ENCODE measurements at places on chromosomes 5 and 9.
A peak's percentile ranks its signal among the peaks of the same experiment; 100 is the strongest.

GRCh38 chr5:120375248-120375647, 88.9 kb upstream of the PRR16 start:
- peak; percentile 47 for DNase-seq

- peak; percentile 44 for DNase-seq
Measured at GRCh38 chr5:160339406-160340130, 27.2 kb upstream of the CCNJL start.

- DNase-seq = no peak
Measured at GRCh38 chr5:141683596-141684141, 1.6 kb upstream of the ARAP3 start.

DNA sequence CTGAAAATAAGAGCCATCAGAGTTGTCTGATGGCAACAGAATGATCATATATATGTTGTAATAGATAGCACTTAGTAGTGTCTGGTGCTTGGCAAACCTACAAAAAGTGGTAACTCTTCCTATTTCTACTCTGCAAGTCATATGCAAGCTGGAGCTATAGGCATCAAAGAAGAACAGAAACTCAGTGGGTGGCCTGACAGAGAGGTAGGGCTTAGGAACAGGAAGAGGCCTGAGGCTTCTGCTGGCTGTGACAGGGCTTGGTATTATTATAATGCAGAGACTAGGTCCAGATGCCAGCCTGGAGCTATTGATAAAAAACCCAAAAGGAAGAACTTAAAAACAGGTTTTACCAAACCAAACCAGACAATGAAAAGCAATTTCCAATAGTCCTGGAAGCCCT, 4.4 kb upstream of the DIAPH1 start:
- DNase-seq = no peak

DNA sequence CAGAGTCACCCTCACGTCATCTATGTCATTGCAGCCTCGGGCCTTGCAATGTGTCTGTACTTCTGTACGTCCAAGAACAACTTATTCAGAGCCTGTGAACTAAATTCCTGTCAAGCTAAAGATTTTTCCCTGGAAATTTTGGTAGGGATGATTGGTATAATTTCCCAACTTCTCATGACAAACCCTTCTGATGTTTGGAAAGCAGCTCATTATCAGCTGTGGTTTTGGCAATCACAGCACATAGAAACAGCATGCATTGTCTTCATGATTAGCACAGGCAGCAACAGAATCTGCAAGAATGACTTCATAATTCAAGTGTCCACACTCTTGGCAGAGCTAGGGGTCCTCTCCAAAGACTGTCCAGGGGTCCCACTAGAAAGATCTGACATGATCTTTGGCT, 49.5 kb downstream of the APBA1 start:
- DNase-seq = peak; percentile 61

DNA sequence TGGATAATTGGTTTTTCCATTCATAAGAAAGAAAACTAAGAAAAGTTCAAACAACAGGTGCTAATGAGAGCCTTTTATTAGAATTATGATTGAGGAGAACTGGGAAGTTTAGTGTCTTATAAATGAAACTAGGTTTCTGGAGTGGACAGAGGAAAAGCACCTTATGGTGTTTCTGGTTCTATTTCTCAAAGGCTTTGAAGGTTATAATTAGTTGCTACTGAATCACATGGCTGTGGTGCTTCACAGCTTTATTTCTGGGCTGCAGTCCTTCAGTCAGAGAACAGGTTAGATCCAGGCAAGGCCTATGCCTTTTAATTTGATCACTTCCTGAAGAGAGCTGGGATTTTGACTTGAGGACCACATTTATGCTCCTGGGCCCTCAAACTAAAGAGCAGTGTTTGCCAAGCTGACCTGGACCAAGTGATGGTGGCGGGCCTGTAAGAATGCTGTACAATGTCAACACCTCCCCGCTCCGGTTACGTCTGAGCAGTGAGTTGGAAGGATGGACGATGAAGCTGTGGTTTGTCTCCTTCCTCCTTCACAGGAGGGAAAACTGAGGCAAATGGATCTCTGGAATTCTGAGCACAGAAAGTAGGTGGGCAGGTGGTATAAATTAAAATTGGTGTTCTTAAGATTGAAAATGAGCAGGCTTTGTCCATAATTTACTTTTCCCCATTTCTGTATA, 56.0 kb downstream of the ZNF462 start:
- no peak for DNase-seq

- DNase-seq = peak; percentile 55
Measured at GRCh38 chr5:159913501-159913900, 2.8 kb upstream of the ADRA1B start.

GRCh38 chr5:72476721-72477120, 30.5 kb downstream of the ZNF366 start:
- no peak for DNase-seq

GRCh38 chr5:75239681-75240080, 3.0 kb upstream of the ANKRD31 start:
- peak; percentile 13 for DNase-seq

- DNase-seq = peak; percentile 85
Measured at GRCh38 chr5:54753034-54753433, 232.4 kb downstream of the ESM1 start.

GRCh38 chr5:40623480-40624420, 56.0 kb upstream of the PTGER4 start:
- no peak for DNase-seq

GRCh38 chr5:157177953-157178352, 2.7 kb upstream of the ITK start:
- no peak for DNase-seq

DNA sequence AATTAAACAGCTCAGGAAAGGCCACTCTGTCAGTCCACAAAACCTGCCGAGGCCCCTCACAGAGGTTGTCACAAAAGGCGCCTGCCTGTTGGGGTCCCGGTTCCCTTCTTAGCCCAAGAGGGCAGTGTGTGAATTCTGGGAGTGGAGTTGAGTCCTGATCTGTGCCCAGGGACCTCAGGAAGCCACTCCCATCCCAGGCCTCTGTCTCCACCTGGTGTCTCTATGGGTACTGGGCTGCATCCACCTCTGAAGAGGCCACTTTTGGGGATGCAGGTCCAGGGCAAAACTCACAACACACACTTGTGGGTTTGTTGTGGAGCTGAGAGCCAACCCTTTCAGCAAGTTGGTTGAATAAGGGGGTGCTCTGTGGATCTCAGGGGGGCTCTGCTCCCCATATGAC, 74.3 kb upstream of the STXBP1 start:
- no peak for DNase-seq
